AML-193 (cell line): ENCODE measurements at places on chromosomes 13 and 19.
A peak's percentile ranks its signal among the peaks of the same experiment; 100 is the strongest.

- no peak for DNase-seq
These were observed 8.8 kb upstream of the CPB2 start for GRCh38 chr13:46113596-46113995.

DNA sequence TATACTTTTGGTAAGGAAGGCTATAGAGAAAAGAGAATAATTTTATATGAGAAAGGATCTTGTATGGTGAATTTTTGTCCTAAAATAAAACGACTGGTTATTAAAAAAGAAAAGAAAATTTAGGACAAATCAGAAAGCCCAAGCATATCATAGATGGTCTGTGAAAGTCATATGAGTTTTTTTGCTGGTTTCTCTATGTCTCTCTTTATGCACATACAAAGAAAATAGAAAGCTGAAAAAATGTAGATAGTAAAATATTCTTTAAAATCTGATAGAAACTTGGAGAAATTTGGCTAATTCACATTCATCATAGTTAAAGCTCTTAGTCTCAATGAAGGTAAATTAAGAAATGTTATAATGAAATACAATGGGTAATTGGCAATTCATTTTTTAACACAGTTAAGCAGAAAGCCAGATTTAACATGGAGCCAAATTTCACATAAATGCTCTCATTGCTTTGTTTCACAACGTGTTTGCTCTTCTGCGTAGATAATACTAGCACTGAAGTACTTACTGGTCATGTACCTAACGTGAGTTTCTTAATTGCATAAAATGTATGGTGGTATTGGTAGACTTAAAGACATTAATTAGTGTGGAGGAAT, 621.5 kb upstream of the ATXN8OS start:
- DNase-seq: no peak

- no peak for DNase-seq
These were observed 38.8 kb downstream of the FGF9 start for GRCh38 chr13:21709697-21710096.

DNA sequence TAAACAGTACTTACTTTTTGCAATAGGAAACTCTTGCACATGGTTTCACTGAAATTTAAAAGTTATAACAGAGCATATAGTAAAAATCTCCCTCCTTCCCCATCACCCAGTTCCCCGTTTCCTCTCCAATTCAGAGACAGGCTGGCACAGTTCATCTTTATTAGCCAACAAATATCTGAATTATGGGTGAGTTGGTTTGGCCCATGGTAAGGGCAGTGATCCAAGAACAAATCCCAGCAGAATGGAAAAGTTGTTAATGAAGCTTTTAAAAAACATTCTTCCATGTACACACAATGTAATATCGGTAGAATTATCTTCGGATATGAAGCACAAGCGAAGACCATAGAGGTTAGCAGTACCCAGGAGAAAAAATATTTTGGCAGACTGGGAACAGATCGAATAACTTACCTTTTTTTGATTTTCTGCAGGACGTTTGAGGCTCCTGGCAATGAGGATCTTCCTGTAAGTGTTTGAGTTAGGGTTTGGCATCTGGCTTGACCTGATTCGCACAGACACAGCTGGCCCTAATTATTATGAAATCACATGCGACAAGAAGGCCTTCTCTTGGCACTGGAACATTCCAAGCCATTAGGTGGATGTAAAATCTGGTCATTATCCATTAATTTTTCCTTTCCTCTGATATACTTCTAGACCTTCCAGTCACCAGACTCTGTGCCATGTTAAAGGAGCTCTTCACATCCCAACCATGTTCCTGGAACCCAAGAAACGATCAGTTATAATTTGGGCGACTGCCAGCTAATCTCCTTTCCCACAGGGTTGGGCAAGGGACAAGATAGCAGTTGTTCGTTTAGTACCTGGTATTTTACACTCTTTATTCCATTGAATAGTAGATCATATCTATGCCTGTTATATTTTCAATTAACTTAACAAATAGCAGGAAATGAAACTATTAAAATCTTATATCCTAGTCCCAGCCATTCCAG, 139.4 kb upstream of the TSC22D1 start:
- DNase-seq: no peak

- peak; percentile 3 for DNase-seq
These were observed 1.5 kb downstream of the SBNO2 start for GRCh38 chr19:1172353-1173158.

- DNase-seq: peak; percentile 22
These were observed 13.8 kb upstream of the MEIS3 start for GRCh38 chr19:47433121-47433520.

DNA sequence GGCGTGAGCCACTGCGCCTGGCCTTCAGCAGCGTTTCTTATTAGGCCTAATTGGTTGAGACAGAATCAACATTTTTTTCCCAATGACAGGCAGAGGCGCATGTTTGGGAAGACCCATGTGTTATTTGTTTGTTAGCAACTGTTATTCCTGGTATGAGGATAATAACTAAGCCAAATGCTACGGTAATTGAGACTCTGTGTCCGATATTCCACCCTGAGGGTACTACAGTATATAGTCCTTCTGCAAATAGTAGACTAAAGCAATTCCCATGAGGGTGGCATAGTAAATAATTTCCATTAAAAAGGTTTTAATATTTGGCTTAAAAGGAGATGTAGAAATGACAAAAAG, 18.4 kb upstream of the CCL25 start:
- no peak for DNase-seq

- DNase-seq: no peak
These were observed 33.8 kb downstream of the COL4A2 start for GRCh38 chr13:110340812-110341444.
